ENCODE measurements at places on chromosomes 4 and X.

DNA sequence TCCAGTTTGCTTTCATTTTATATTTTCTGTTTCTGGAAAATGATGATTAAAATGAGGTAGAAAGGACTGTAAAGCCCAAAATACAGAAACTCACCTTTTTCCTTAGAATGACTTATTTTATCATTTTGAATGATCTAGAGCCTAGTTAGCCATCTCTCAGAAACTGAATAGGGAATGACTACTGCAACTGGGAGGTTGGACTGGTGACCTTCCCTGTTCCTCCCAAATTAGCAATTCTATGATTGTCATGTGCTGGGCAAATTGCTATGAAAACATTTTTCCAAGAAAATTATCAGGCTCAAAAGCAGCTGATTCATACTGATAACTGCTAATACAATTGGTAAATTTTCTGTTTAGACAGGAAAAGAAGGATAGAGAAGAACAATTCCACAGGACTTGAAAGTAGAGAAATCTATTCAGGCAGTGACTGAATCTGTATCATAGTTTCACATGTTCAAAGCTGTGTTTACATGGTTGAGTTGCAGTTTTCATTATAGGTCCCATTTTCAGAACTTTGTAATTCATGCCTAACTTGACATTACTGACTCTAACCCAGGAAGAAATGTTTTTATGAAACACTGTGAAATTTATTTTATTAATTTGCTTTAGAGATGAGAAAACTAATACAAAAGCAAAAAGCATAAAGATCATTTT is 43.4 kb upstream of the SEC24B start:
- DNase-seq, result no peak

GRCh38 chrX:378443-378842 is 8.3 kb downstream of the PPP2R3B start:
- DNase-seq, result no peak

GRCh38 chr4:83180431-83180968 is 66.0 kb upstream of the PLAC8 start:
- no peak for DNase-seq

GRCh38 chr4:55074386-55074785 is 51.0 kb downstream of the KDR start:
- no peak for DNase-seq

DNA sequence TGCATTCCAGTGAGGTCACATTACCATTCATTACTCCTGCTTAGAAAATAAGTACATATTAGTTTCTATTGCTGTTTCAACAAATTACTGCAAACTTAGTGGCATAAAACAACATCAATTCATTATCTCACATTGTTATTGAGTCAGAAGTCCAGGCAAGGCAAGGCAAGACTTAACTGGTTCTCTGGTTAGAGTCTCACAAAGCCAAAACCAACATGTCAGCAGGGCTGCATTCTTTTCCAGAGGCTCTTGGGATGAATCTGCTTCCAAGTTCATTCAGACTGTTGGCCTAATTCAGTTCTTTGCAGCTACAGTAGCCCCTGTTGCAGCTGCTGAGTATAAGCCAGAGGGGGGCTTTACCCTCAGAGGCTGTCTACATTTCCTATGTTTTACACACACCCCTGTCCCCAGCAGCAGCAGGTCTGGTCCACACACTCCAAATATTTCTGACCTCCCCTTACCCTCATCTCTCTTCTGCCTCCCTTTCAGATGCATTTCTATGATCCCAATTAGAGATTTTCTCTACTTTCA is 892.1 kb upstream of the EPHA5 start:
- no peak for DNase-seq

DNA sequence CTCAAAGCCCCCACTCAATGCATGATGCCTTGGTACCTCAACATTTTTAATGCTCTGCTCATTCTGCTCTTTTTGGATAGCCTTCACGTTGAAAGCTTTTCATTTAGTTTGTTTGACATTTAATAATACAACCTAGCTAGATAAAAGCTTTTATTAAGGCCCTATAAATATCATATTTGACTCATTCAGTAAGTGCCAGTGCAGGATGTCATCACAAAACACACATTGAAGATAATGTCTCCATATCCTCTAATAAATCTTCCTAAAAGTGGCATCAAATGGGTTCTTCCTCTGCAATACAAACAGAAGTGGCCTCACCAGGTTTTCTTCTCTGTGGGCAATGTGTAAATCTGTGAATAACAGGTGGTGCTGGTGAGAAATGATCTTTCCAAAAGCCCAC is 12.0 kb upstream of the PCYT1B start:
- DNase-seq, result no peak

GRCh38 chr4:123200051-123200940 is 196.3 kb upstream of the SPRY1 start:
- DNase-seq, result no peak
